GOT3 (cell line): ENCODE measurements at places on chromosomes 5 and 9.

DNA sequence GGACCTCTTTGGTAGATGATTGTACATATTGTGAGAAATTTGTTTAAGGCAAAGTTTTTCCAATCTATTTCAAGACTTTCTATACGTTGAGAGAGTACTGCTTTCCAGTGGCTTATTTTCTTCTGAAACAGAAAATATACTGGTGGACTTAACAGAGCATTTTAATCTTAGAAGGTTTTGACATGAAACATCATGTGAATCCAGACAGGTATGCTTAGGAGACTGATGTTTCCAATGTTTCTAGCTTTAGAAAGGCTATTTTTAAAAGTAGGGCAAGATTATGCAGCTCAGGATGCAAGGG is 71.0 kb downstream of the PIK3R1 start:
- no peak for DNase-seq

- DNase-seq: no peak
Measured at GRCh38 chr5:102119252-102119651, 176.8 kb downstream of the SLCO4C1 start.

DNA sequence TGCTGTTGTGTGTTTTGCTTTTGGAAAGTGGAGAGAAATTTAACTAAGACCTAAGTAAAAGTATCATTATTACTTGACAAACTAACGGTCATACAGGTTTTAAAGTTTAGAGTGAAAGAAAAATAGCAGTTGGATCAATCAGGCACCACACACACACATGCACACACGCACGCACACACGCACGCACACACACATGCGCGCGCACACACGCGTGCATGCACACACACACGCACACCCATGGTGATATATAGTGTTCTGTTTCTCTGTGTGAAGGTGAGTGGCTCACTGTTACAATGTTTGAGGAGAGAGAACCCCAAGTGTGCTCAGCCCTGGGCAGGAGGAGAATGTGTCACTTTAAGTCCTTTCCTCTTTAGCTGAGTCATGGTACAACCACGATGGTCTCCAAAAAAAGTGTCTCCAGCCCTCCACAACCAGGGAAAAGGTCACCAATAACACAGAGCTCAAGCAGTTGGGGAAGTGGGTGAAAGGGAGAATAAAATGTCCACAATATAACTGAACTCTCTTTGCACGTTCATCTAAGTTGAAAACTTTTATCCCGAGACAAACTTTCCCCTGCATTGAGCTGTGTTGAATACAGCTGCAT is 3.2 kb downstream of the ZNF366 start:
- no peak for DNase-seq

DNA sequence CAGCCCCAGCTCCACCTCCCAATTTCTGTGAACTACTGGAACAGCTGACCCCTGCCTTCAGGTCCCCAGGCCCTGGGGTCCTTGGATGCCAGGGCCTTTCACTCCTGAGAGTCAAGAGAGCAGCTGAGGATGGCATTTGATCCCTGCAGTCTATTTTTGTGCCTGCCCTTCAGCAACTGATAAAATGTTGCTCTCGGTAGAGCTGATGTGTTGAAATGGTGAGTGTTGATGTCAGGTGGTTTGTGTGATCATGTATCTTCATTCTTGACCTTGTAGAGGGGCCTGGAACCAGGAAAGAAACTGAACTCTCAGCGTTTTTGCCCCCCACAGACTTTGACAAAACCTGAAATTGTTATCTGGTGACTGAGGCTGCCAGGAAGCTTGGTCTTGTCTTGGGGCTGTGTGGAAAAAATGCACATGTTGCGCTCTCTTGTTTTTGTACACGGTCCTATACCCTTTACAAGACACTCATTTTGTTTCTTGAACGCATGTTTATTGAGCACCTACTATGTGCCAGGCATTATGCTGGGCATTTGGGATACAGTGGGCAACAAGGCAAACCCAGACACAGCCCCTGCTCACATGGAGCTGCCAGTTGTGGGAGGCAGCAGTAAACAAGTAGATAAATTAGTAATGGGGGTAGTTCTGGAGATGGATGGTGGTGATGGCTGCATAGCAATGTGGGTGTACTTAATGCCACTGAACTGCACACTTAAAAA is 78.3 kb downstream of the PPARGC1B start:
- no peak for DNase-seq

DNA sequence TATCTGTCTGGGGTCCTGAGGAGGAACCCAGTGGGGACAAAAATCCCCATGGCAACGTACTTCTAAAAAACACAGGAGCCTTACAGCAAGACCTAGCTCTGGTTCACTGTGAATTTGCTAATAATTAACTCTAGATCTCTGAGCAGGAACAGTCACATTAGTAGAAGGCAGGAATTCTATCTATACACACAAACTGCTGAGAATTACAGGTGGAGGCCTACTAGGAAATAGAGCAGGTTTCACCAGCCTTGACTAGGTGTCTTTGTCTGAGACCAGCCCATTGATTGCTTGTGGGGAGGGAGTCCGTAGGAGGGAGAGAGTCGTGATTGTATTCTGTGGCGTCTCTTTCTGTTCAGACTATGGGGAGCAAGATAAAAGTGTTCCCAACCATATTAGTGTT is 44.8 kb downstream of the PRLR start:
- DNase-seq: no peak

DNA sequence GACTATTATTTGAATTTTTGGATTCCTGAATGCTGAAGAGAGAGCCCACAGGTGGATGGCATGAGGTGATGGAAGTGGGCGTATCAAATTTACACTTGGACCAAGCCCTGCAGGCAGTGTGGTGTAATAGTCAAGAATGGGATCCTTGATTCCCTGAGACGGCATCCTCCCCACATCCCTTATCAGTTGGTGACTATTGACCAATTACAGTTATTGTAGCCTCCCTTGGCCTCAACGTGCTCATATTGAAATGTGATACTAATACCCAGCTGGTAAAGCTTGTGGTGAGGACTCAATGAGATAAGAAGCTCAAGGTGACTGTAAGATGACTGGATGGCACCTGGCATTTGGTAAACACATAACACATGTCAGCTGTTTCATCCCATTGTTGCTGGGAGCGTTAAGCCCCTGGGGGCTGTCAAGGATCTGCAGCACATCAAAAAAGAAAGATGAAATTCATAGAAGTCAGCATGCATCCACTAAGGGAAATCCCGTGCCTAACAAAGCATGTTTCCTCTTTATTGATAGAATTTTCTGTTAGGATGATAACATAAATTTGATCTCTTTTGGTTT is 65.6 kb upstream of the IRX2 start:
- no peak for DNase-seq

- no peak for DNase-seq
Measured at GRCh38 chr5:146766013-146766412, 112.5 kb downstream of the PPP2R2B start.

- no peak for DNase-seq
Measured at GRCh38 chr9:96187151-96187555, 114.8 kb downstream of the HSD17B3 start.

- no peak for DNase-seq
Measured at GRCh38 chr5:149872351-149873040, 72.1 kb downstream of the PDE6A start.

DNA sequence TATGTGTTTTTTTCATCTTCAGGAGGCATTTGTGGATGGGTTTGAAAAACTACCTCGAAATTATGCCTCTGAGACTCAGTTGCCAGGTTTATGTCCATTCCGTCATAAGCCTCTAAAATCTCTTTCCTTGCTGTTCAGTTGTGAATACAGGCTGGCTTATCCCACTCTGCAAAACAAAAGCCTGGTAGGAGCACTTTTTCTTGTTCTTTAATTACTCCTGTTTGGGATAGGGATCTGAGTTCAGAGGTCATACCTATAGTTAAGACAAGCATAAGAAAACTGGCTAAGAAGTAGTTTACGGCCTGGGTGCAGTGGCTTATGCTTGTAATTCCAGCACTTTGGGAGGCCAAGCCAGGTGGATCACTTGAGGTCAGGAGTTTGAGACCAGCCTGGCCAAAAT is 24.4 kb downstream of the ZNF131 start:
- no peak for DNase-seq

- DNase-seq: no peak
Measured at GRCh38 chr5:137292461-137293027, 206.6 kb downstream of the SPOCK1 start.

DNA sequence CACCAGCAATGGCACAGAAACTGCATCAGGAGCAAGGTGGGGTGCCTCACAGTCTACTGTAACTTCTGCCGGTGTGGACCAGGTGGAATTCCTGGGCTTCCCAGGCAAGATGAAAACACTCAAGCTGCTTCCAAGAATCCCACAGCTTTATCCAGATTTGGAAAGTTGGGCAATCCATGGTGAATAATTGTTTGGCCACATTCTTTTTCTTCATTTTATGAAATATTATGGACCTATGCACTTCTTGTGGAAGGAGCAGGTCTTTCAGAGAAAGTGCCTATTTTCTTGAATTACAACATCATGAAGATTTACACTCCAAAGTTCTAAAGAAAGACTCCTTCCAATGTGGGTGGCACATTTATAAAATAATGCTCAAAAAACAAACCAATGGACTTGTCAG is 503.6 kb downstream of the SEMA5A start:
- DNase-seq: no peak

GRCh38 chr5:130549884-130550561 is 615.0 kb downstream of the HINT1 start:
- DNase-seq: no peak

GRCh38 chr5:31396611-31397295 is 135.1 kb downstream of the DROSHA start:
- DNase-seq: no peak

GRCh38 chr9:112654282-112654681 is 63.6 kb downstream of the INIP start:
- DNase-seq: no peak

- DNase-seq: no peak
Measured at GRCh38 chr9:107161338-107161737, 121.7 kb upstream of the RAD23B start.

GRCh38 chr5:454936-455335 is 12.0 kb downstream of the EXOC3 start:
- DNase-seq: no peak

- no peak for DNase-seq
Measured at GRCh38 chr5:67238191-67238590, 41.6 kb upstream of the CD180 start.

GRCh38 chr5:137191179-137191578 is 307.9 kb downstream of the SPOCK1 start:
- DNase-seq: no peak

- no peak for DNase-seq
Measured at GRCh38 chr9:128987805-128988204, 40.3 kb downstream of the NUP188 start.

DNA sequence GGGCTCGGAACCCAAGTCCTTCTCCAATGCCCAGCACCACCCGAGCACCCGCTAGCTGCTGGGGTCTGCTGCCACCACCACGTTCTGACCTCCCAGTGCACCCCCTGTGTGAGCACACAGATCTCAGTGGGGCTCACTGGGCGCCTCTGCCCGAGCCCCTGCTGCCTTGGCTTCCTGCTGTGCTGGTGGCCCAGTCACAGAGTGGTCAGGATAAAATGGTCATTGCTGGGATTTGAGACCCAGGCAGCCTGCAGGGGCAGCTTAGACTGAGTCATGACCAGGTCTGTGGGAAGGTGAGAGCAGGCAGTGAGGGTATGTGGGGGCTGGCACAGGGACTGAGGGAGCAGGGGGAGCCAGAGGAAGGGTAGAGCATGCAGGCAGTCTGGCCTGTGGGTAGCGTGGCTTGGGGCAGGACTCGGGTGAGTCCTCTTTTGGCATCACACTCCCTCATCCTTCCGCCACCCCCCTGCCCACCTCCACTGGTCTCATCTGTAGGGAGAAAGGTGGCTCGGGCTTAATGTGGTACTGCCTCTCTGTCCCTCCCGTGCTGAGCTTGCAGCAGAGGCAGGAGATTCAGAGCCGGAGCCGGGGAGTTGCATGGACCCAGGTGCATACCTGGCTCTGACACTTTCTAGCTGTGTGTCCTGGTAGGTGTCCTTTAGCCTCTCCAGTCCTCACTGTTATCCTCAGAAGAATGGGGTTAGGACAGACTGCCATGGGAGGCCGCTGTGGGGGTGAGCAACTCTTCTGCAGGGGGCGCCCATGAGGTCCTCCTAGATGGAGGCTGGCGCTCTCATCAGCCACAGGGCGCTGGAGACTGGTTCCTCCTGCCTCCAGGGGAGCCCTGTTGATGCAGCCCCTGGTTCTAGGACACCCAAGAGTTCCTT is 32.1 kb downstream of the USP20 start:
- DNase-seq: no peak

- DNase-seq: no peak
Measured at GRCh38 chr5:91468651-91469422, 85.7 kb upstream of the ARRDC3 start.

- no peak for DNase-seq
Measured at GRCh38 chr5:77175231-77175630, 35.2 kb upstream of the PDE8B start.

- DNase-seq: peak; percentile 64
Measured at GRCh38 chr5:110086658-110087388, 397.1 kb downstream of the MAN2A1 start.

- DNase-seq: no peak
Measured at GRCh38 chr5:112581811-112582320, 155.8 kb upstream of the APC start.

DNA sequence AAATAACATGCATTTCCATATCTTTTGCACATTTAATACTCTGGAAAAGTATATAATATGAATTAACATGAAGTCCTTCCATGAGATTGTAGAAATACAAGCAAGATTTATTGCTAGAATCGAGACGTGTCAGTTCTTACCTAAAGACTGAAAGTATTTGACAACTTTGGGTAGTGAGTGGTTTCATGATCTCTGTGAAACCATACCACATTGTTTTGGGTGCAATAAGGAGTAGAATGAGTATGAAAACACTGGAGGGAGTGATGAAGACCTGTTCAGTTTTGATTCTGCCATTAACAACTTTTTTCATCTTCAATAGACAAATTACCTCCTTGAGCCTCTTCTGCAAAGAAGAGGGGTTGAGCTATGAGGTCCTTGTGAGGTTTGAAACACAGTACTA is 133.7 kb downstream of the NUDT12 start:
- no peak for DNase-seq

- no peak for DNase-seq
Measured at GRCh38 chr5:10703676-10704075, 57.4 kb downstream of the DAP start.
